Inflammatory macrophage (primary cell): ENCODE measurements at places on chromosomes 2 and 18.

DNA sequence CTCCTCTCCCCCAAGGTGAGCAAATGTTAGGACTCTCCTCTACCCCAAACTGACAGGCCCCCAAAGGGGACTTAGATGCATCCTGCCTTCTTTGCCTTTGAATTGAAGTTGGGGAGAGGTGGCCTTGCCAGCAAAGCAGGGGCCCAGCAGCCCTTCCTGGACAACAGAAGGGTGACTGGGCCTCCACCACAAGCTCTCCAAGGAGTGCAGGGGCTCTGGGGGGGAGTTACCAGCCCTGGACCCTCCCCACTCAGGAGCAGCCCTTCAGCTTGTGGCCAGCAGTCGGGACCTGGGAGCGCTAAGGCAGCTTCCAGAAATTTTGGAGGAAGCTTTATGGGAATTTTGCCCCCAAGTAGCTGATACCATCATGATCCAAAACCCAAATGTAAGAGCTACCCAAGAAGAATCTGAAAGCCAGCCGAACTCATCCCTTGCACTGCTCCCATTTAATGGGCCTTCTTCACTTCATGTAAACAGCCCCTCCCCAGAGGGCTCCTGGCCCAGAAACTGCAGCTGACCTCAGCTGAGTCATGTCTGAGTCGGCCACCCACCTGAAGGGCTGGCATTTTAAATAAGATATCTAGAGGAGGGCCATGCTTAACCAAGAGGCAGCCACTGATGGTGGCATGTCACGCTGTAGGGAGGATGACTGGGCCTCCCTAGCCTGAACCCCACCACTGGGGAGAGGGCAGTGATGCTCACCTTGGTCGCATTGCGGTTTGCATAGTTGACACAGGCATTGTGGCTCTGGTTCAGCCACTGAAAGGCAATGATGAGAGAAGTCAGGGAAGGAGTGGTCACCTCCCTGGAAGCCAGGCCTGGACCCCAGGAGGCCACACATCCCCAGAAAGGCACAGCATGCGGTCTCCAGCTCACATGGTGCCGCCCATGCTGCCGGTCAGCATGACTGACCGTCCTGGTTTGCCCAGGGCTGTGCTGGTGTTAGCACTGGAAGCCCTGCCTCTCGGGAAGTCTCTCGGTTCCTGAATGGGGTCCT, 71.5 kb downstream of the SFXN5 start:
- no peak for DNase-seq

DNA sequence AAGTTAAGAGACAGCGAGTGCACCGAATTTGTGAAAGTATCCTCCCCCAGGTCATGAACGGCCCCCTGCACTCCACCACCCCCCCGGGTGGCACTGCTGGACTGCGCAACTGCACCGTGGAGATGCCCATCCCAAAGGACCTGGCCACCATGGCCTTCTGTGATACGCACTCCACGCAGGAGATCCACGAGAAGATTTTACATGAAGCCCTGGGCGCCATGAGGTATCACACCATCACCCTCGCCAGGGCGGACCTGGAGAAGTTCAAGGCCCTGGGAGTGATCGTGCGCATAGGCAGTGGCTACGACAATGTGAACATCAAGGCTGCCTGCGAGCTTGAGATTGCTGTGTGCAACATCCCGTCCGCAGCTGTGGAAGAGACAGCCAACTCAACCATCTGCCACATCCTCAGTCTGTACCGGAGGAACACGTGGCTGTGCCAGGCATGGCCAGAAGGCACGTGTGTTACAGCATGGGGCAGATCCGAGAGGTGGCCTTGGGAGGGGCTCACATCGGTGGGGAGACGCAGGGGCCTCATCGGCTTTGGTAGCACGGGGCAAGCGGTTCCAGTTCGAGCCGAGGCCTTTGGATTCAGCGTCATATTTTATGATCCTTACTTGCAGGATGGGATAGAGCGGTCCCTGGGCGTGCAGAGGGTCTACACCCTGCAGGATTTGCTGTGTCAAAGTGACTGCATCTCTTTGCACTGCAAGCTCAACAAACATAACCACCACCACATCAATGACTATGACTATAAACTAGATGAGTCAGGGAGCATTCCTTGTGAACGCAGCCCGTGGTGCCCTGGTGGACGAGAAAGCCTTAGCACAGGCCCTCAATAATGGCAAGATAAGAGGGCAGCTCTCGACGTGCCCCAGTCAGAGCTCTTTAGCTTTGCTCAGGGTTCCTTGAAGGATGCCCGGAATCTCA, 290.8 kb upstream of the MC4R start:
- no peak for DNase-seq

- DNase-seq: no peak
Observed at GRCh38 chr2:157827377-157827776, 48.8 kb downstream of the ACVR1 start.

- peak; percentile 78 for DNase-seq
Observed at GRCh38 chr2:43818761-43819160, 19.9 kb downstream of the ABCG5 start.

DNA sequence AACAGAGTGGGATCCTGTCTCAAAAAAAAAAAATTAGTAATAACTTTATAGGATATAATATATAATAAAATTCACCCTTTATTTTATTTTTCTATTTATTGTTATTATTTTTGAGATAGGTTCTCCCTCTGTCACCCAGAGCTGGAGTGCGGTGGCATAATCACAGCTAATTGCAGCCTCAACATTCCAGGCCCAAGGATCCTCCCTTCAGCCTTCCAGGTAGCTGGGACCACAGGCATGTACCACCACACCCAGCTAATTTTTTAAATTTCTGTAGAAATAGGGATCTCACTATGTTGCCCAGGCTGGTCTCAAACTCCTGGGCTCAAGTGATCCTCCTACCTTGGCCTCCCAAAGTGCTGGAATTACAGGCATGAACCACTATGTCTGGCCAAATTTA, 958 bp downstream of the C2orf92 start:
- DNase-seq: no peak

- DNase-seq: no peak
Observed at GRCh38 chr2:76444732-76445131, 734.0 kb upstream of the GCFC2 start.

DNA sequence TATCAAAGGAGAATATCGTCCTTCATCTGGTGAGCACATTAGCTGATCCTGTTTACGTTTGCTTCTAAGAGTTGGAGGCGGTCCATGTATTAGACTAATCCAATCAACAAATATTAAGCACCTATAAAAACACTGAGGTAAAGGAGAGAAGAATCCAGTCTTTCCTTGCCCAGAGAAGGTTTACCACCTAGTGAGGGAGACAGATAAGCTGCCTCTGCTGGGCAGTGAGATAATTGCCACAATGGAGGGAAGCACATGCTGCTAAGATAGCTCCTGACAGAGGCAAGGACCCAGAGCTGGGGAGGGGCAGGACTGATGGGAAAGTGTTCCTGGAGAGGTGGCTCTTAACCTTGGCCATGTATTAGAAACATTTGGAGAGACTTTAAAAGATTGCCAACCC, 36.7 kb upstream of the ST8SIA5 start:
- no peak for DNase-seq

DNA sequence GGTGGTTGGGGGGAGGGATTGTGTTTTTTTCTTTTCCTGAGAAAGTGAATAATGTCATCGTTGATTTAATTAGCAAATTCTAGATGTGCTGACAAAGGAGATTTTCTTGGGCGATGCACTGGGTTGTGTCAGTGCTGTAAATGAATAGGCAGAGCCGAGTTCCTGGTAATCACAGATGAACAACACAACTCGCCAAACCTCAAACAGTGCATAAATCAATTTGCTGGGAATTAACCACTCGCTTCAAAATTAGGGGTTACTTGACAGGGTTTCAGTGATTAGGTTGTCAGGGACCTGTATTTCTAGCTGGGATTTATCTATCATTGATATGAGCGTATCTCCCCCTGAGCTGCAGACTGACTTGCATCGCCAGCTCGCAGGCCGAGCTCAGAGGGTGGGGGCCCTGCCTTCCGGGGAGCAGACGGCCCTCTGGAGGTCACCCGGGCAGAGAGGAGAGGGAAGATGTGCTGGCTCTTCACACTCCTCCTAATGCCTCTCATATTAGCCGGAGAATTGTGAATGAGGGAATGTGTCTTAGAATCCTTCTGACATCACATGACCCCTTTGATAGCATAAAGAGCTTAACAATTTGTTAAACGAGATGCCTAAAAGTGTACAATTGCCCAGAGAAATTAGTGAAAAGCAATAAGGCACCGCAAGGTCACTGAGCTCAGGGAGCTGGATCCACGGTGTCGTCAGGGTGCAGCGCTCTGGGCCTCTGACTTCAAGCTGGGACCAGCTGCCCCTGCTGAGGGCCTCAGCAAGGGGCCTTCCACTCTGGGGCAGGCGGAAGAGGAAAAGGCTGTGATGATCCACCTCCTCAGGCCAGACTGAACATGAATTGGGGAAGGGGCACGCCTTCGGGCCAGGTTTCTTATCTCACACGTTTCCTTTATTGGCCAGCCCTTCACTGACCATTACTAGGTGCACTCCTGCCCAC, 48.9 kb downstream of the SMIM21 start:
- DNase-seq: no peak

- DNase-seq: no peak
Observed at GRCh38 chr2:237942513-237942899, 24.3 kb upstream of the UBE2F start.

- DNase-seq: no peak
Observed at GRCh38 chr18:39188278-39188677, 1622.7 kb upstream of the CELF4 start.

GRCh38 chr2:7819850-7820249, 862.0 kb upstream of the ID2 start:
- no peak for DNase-seq

DNA sequence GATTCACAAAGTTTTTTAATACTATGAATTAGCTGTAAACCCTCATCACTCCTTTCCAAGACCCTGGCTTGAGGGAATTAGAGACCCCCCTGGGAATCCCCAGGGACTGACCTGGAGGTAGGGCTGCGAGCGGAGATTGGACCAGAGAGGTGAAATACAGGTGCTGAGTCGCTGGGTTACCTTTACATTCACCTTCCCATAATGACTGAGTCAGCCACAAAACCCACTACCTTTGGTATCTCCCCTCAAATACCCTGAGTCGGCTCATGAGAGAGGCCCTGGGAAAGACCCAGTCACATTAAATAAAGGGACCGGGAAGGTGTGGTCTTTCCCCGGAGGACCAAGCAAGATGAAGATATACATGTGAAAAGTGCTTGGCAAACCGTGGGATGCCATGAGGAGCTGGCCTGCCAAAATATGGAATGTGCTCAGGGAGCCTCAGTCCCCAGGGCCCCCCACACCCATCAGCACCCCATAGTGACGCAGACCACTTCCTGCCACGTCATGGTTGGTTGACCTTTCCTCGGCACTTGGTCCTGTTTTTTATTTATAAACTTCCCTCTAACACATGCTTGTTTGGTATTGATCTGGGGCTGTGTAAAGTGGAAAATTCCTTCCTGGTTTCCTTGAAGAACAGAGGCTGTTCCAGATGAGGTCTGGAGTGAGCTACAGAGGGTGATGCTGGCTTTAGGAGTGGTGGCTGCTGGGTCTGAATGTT, 51.4 kb downstream of the IL1RL2 start:
- no peak for DNase-seq

DNA sequence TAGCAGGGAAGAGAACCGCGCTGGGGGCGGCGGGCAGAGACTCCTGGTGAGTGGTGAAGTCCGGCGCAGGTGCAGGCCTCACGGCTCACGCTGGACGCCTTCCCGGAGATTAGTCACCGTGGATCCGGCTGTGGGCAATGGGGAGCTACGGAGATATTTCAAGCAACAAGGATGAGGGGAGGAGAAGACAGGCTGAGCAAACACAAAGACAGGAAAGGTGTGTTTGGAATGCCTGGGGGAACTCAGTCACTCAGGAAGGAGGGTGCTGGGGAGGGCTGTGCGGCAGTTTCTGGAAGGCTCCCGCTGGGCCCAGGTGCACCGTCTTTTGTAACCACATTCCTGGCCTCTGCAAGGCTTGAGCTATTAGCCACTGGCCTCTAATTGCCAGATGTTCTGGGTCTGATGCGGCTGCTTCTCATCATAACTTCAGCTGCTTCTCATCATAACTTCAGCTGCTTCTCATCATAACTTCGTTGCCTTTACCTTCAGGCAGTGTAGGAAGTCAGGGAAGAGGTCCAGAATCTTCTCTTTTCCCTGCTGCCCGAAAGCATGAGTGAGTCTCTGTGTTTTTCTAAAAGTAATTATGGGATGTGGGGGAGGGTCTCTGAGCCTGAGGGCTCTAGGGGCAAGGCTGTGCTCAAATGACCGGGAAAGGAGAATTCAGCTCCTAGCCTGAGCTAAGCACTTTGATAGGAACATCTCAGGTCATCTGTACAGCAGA, 118.9 kb downstream of the PXDN start:
- no peak for DNase-seq

DNA sequence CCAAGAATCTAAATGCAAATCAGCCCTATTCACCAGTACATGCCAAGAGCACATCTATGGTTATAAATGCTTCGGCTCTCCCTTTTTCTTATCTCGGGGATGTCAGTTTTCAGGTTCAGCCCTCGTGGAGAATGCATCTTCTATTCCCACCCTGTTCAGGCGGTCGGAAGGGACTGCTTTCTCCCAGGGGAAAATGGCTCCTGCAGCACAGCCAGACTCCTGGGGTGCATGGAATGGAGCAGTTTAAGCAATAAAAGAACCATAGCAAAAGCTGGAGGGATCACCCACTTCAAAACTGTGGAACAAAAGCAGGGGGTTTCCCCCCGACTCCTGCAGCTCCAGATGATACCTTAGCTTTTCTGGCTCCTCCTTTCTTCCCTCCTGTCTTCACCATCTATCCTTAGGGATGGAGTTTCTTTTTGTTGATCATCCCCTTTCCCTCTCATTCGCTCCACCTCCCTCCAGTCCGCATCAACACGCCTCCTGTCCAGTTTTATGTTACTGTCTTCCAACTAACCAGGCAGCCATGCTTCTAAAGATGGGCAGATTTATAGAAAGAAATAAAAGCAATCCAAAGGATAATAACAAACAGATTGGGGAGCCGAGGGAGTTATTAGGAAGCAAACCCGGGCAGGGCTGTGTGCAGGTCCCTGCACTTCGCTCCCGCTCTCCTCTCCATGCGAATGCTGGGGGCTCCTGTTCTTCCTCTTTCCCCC, 356.2 kb upstream of the SMIM21 start:
- DNase-seq: no peak

- no peak for DNase-seq
Observed at GRCh38 chr2:131394147-131394931, 30.4 kb upstream of the RAB6D start.

DNA sequence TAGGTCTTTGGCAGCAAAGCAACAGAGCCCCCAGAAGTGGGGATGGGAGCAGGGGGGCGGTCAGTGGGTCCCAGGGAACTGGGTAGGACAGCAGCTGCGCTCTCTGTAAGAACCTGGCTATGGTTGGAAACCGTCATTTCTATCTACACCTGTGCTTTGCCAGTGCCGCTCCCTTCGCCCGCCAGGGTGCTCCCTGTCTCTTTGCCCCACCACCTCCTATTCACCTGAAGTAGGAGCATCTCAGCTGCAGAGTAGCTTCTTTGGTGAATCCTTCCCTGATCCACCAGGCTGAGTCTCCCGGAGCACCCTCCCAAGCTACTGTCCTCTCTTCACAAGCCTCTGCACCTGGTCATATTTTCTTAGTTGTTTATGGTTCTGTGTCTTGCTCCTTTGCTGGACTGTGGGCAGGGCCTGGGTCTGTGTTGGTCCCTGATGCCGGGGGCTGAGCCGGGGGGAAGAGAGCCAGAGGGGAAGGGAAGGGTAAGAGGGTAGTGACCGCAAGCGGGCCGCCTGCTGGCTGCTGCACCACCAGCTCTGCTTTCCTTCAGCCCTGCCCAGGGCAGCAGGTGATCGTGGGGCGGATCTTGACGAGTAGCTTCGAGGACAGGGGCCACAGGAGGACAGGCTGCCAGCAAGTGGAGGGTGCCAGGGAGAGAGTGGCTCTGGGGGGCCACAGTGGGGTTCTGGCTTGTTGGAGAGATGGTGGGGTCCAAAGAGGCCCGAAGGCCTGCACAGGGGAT, 45.2 kb downstream of the INPP5D start:
- DNase-seq: no peak

GRCh38 chr2:141929331-141930252, 201.2 kb downstream of the LRP1B start:
- no peak for DNase-seq
